ENCODE measurements at places on chromosomes 5 and 9. TPM values are rescaled to one million over a fixed set of nuclear protein-coding genes. Genes with fewer than 3 reads are reported as not detected.

- DNase-seq: no peak
Observed at GRCh38 chr9:76004526-76004925, 114.1 kb downstream of the PCSK5 start.

Gene DMGDH
- total RNA-seq: 7.7 TPM

Gene CD72
- total RNA-seq: 1.0 TPM

DNA sequence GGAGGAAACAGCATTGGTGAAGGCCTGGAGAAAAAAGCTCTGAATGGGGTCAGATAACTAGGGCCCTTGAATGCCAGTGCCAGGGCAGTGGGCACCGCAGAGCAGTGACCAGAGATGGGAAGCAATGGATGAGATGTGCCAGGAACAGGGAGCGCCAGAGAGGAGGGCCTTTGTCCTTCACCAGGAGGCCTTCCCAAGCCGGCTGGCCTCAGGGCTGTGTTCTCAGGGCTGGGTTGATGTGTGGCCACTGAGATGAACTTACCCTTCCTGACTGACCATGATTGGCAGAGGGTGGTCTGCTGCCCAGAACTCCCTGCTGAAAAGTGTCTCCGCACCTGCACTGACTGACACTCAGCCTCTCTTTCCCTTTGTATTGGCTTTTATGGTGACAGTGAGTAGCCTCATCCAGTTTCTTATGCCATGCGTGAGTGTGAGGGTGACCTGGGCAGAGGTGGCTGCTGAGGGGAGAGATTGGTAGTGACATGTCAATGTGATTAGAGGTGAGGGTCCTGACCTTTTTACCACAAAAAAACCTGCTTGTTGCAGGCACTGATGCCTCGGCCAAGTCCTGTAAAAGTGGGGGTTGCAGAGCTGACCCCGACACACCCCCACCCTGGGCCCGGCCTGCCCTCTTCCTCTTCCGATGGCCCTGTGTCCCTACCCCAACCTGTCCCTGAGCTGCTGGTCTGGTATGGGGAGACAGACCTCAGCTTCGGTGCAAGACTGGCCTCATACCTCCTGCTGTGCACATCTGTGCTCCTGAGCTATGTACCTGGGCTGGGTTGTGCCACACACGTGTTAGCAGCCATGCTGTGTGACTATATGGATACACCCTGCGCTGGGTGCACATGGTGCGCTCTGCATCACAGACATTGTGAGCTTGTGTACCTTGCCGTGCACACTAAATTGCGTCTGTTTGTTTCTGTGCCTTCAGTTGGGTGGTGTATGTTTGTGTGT, 57.1 kb upstream of the PSD2 start:
- no peak for DNase-seq

GRCh38 chr5:170641589-170642031, 137.8 kb downstream of the KCNIP1 start:
- no peak for DNase-seq

DNA sequence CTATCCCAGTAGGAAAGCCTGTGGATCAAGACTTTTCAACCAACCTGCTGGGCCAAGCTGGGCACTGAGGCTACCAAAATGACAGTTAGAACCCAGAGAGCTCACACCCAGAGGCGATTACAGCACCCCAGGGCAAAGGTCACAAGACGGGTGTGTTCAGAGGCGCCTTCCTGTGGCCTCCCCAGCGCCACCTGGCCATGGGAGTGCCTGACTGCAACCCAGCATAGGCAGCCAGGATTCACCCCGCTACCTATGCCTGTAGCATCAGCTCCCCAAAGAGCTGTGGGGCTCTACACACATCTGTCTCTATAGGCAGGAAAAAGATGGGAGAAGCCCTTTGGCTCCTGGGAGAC, 33.5 kb downstream of the PDGFRB start:
- DNase-seq: no peak

Gene MSX2
- 1.3 TPM for total RNA-seq

DNA sequence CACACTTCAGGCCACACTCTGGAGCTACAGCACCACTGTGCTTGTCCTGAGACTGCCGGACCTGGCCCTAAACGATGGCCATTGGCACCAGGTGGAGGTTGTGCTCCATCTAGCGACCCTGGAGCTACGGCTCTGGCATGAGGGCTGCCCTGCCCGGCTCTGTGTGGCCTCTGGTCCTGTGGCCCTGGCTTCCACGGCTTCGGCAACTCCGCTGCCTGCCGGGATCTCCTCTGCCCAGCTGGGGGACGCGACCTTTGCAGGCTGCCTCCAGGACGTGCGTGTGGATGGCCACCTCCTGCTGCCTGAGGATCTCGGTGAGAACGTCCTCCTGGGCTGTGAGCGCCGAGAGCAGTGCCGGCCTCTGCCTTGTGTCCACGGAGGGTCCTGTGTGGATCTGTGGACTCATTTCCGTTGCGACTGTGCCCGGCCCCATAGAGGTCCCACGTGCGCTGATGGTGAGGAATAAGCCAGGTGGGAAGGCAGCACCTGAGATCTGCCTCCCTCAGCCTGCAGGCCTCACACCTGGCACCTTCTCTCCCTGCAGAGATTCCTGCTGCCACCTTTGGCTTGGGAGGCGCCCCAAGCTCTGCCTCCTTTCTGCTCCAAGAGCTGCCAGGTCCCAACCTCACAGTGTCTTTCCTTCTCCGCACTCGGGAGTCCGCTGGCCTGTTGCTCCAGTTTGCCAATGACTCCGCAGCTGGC, 14.7 kb downstream of the CRB2 start:
- no peak for DNase-seq

GRCh38 chr9:104907278-104907951, 20.5 kb downstream of the ABCA1 start:
- DNase-seq: peak; percentile 94

- no peak for DNase-seq
Observed at GRCh38 chr9:121225240-121225639, 23.6 kb upstream of the RAB14 start.

Gene N4BP3
- 0.26 TPM for total RNA-seq

Gene TAS2R1
- total RNA-seq: not detected

Gene AFAP1L1
- total RNA-seq: 9.5 TPM

Gene GNA14
- total RNA-seq: 0.26 TPM

GRCh38 chr9:73081979-73082657, 69.5 kb upstream of the ANXA1 start:
- peak; percentile 32 for DNase-seq

Gene FOXD4
- total RNA-seq: 0.26 TPM

GRCh38 chr9:93810028-93810971, 144.9 kb downstream of the BARX1 start:
- no peak for DNase-seq

GRCh38 chr5:145941448-145942130, 5.2 kb downstream of the SH3RF2 start:
- DNase-seq: peak; percentile 81

Data from fibroblast of lung (primary cell).